ENCODE measurements at places on chromosomes 5 and 9. TPM values are rescaled to one million over a fixed set of nuclear protein-coding genes. Genes with fewer than 3 reads are reported as not detected.

MPDZ gene
- 26.5 TPM for total RNA-seq

OXCT1 gene
- total RNA-seq: 10.1 TPM

SLC25A25 gene
- 8.0 TPM for total RNA-seq

TGFBR1 gene
- 10.1 TPM for total RNA-seq

AMBP gene
- 0.78 TPM for total RNA-seq

GPR21 gene
- 0.19 TPM for total RNA-seq

ADAMTS2 gene
- total RNA-seq: 112 TPM

PLAA gene
- total RNA-seq: 20.8 TPM

PCDH1 gene
- 4.9 TPM for total RNA-seq

PAEP gene
- not detected for total RNA-seq

SMIM33 gene
- not detected for total RNA-seq

PCDHA8 gene
- total RNA-seq: 0.06 TPM

NEURL1B gene
- 9.1 TPM for total RNA-seq

ARAP3 gene
- 7.1 TPM for total RNA-seq

TAF11L10 gene
- total RNA-seq: not detected

IFNB1 gene
- total RNA-seq: not detected

SOWAHA gene
- total RNA-seq: not detected

AGXT2 gene
- not detected for total RNA-seq

SLC36A2 gene
- not detected for total RNA-seq

ZBTB34 gene
- total RNA-seq: 4.4 TPM

SPINK6 gene
- 1.1 TPM for total RNA-seq

KDM4C gene
- total RNA-seq: 12.1 TPM

ADCY2 gene
- total RNA-seq: not detected

PCDHB5 gene
- total RNA-seq: 2.2 TPM

CDHR2 gene
- total RNA-seq: not detected
